ENCODE measurements at places on chromosomes 12 and 14. TPM values are rescaled to one million over a fixed set of nuclear protein-coding genes. Genes with fewer than 3 reads are reported as not detected.

DNA sequence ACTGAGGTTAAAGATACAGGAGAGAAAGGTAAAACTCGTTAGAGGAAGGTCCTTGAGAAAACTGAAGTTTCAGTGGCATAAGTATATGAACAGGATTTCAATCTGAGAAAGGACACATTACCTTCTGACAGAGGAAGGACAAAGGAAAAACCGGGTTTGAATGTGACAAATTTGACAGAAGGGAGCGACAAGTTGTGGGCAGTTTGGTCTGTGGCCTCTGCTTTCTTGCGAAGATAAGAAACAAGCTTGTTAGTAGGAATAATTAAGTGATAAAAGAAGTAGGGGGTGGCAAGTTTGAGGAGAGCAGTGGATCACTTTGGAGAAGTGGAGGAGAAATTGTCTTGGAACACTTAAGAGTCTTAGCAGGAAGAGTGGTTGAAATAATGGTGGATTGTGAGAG, 5.1 kb downstream of the MON2 start:
- ATAC-seq: no peak

GRCh38 chr14:24246765-24247212, 4.4 kb upstream of the TINF2 start:
- no peak for ATAC-seq

DNA sequence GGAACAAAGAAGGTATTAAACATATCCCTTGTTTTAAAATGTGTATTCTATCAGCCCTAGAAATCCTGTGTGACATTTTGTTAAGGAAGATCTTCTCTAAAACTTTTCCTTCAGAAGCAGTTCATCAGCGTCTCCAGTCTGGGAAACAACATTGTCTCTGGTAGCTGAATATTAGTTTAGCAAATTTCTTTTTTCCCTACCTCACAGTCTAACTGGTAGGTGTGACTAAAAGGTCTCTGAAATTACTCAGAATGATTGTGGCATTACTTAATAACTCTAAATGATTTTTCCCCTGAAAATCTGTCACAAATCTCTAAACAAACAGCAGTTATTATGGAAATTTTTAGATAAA, 1044.8 kb downstream of the FLRT2 start:
- no peak for ATAC-seq

The BBS10 gene
- 4.4 TPM for total RNA-seq

The ITGA5 gene
- total RNA-seq: 12.8 TPM

The COX8C gene
- total RNA-seq: not detected

The SLC6A15 gene
- total RNA-seq: 19.4 TPM

The MAP1LC3B2 gene
- total RNA-seq: 2.3 TPM
